ENCODE measurements at places on chromosomes 12 and 14.

DNA sequence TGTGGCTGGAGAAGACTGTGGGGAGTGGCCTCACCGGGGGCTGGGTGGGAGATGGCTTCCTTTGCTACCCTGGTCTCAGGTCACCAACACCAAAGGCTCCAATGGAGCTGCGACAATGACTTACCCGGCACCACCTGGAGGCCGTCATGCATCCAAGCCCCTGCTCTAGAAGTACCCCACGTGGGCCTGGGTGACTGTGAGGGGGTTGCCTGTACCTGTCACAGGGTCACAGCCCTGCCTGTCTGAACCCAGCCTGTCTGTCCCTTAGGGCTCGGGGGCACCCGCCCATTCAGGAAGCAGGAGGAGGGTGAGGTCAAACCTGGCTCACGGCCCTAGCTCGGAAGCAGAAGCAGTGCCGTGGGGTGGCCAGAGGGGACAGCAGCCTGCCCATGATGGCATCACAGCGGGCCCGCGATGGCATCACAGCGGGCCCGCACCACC is 18.9 kb downstream of the ABCB9 start:
- DNase-seq = no peak

DNA sequence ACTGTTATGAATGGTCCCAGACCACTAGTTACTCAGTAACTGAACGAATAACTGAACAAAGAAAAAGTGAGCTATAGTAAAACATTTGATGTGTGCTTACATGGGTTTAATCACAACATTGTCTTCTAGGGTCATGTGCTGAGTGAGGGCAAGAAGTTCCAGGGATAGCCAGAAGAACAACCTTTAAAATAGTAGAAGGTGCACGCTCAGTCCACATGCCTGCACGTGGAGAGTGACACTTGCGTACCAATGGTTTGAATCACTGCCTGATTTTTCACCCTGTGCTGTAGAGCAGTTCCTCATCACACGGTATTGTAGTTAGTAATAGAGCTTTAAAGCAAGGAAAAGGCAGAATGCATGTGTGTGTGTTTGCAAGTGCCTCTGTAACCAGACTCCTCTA is 224.2 kb downstream of the EGLN3 start:
- DNase-seq = no peak

GRCh38 chr14:74786796-74787315 is 23.7 kb downstream of the YLPM1 start:
- DNase-seq = no peak

GRCh38 chr14:68020999-68021663 is 201.6 kb downstream of the RAD51B start:
- DNase-seq = no peak

DNA sequence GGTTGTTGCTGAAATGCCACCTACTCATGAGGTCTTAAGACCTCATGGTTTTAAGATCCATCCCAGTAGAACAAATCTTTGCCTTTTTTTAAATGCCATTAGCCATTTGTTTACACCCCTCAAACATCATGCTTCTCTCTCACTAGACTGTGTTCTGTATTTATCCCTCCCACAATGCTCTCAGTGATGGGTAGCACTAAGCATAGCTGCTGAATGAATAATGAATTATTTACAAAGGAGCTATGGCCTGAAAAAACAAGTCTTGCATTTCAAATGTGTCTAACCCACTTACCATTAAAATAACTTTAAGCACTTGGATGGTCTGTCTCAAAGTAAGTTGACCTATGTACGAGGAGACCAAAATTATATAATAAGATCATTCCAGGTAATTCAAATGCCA is 334.5 kb downstream of the PAWR start:
- DNase-seq = no peak

- no peak for DNase-seq
Measured at GRCh38 chr12:53044896-53045695, 4.8 kb upstream of the TNS2 start.

GRCh38 chr12:76073561-76073960 is 10.9 kb downstream of the NAP1L1 start:
- no peak for DNase-seq

DNA sequence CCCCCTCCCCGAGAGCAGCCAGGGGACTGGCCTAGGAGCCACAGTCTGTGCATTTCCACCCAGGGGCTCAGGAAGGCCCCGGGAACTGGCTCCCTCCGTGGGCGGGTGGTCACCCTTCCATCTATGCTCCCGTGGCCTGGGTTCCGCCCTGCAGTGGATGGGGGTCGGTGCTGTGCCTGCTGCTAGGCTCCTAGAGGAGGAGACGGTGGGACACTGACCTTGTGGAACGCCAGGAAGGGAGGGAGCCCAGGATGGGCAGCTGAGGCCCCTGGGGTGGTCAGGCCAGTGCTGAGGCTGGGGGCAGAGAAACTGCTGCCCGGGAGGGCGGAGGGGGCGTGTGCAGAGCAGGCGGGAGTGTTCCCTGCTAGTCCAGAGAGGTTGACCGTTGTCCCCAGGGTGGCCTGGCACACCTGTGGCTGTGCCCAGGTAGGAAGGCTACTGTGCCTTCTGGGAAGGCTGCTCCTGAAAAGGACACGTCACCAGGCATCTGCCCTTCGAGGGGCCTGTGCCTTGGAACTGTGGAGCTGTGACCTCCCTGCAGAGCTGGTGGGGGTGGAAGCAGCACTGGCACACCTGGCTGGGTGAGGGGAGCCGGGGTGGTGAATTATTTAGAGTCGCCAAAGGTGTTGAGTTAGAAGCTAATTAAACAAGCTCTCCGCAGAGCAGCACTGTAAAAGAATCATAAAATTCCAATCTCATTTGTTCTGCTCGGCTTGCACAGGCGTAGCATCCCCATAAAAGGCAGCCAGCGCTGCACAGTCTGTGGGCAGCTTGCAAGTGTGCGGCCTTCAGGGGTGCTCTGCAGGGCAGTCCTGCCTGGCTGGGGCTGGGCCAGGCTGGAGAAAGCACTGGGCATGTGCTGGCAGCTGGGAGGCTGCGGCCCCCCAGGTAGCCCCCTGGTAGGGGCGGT is 145.1 kb downstream of the KIF26A start:
- DNase-seq = no peak

- DNase-seq = no peak
Measured at GRCh38 chr14:61154641-61155040, 126.5 kb downstream of the TMEM30B start.

Measured in occipital lobe (tissue), 3 donors.